Skin of body (tissue), 3 donors: ENCODE measurements at places on chromosomes 13 and 19.
A peak's percentile ranks its signal among the peaks of the same experiment; 100 is the strongest.

DNA sequence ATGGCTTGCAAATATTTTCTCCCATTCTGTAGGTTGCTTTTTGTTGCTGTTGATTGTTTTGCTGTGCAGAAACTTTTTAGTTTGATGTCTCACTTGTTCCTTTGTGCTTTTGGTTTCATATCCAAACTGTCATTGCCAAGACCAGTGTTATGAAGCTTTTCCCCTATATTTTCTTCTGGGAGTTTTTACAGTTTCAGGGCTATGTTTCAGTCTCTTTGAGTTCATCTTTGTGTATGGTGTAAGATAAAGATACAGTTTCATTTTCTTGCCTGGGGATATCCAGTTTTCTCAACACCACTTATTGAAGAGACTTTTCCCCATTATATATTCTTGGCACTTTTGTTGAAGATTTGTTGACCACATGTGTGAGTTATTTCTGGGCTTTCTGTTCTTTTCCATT lies 139.9 kb downstream of the MRPL57 start:
- DNase-seq: no peak

- no peak for DNase-seq
Observed at GRCh38 chr13:27194895-27195764, 23.5 kb upstream of the USP12 start.

- DNase-seq: no peak
Observed at GRCh38 chr13:50855681-50856080, 12.2 kb upstream of the DLEU7 start.

- no peak for DNase-seq
Observed at GRCh38 chr19:4707956-4708650, 15.5 kb downstream of the DPP9 start.

DNA sequence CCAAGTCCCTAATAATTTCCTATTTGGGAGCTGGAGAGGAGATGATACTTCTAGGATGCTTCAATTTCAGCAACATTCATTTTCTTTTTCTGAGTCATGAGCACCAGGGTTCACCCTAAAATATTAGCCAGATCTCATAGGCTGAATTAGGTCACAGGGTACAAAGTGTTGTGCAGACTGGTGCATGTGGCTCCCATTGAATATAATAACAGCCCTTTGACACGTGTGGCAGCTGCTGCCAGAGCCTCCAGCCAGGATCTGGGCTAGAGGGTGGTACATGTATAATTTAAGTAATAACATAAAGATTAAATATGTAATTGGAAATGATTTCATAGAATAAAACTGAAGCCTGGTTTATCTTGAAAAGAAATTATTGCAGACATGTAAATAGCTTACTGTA lies 244.9 kb downstream of the ATP8A2 start:
- no peak for DNase-seq

DNA sequence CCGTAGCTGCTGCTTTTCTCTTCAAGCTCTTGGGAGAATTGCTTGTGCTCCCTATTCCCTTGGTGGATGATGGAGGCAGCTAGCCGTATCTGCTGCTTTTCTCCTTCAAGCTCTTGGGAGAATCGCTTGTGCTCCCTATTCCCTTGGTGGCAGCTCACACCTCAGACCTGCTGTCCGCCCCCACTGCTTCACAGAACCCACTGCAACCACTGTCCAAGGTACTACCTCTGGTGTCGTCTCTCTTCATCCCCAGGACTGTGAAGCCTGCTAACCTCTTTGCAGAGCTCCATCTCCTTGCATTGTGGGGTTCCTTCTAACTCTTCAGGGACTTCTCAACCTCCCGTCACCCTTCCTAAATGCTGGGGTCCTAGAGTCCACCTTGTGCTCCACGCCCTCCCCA lies 4.6 kb upstream of the ERVK3-1 start:
- DNase-seq: no peak

- DNase-seq: no peak
Observed at GRCh38 chr19:54319049-54319448, 6.1 kb upstream of the LILRA5 start.

DNA sequence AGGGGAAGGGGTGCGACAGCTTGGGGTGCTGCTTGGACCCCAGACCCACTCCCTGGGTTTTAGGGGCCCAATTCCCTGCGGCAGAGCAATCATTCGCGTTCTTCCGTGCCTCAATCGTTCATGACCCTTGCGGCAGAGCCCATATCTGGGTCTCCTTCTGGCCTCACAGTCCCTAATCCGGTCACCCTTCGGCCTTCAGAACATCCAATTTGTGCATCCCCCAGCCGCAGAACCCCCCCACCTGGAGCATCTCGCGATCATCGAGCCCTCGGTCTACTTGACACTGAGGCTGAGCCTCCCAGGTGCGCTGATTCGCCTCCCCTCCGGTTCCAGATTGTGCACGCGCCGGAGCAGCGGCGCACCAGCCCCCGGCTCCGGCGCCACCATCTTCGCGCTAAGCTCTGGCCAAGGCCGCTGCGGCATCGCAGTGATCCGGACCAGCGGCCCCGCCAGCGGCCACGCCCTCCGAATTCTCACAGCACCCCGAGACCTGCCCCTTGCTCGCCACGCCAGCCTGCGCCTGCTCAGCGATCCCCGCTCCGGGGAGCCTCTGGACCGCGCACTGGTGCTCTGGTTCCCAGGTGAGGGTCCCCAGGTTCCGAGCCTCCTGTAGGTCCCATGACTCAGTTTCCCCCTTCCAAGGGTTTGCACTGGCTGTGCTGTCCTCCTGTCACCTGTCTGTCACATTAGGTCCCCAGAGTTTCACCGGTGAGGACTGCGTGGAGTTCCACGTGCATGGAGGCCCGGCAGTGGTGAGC lies 501 bp downstream of the GTPBP3 start:
- DNase-seq: no peak

- DNase-seq: no peak
Observed at GRCh38 chr13:64709079-64709478, 2521.1 kb downstream of the PCDH9 start.

DNA sequence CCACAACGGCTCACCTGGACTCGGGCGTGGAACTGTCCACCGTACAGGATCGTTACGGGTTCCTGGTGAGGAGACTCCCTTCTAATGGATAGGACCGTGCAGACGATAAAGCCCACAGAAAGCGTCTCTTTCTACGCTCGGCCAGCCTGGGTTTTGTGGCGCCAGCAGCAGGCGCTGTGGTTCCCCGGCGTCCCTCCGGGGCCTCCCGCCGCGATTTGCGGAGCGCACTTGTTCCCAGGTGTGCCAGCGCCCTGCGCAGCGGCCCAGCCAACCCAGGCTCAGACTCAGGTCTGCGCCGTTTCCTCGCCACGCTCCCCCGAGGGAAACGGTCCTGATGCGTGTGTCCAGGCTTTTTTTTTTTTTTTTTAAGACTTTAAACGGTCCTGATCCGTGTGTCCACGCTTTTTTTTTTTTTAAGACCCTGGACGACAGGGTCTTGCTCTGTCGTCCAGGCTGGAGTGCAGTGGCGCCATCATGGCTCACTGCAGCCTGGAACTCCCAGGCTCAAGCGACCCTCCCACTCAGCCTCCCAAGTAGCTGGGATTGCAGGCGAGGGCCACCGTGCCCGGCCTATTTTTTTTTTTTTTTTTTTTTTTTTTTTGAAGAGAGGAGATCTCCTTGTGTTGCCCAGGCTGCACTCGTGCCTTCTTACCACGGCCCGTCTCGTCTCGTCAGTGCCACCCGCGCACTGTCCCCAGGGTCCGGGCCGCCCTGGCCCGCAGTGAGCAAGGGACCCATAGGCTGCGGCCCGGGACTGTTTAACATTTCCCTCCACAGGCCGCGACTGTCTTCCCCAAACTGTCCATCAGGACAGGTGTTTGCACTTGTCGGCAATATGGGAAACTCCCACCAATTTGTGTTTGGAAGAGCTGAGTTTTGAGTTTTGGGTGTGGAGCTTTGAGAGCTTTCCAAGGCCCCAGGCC lies 23.8 kb downstream of the GJA3 start:
- DNase-seq: no peak

DNA sequence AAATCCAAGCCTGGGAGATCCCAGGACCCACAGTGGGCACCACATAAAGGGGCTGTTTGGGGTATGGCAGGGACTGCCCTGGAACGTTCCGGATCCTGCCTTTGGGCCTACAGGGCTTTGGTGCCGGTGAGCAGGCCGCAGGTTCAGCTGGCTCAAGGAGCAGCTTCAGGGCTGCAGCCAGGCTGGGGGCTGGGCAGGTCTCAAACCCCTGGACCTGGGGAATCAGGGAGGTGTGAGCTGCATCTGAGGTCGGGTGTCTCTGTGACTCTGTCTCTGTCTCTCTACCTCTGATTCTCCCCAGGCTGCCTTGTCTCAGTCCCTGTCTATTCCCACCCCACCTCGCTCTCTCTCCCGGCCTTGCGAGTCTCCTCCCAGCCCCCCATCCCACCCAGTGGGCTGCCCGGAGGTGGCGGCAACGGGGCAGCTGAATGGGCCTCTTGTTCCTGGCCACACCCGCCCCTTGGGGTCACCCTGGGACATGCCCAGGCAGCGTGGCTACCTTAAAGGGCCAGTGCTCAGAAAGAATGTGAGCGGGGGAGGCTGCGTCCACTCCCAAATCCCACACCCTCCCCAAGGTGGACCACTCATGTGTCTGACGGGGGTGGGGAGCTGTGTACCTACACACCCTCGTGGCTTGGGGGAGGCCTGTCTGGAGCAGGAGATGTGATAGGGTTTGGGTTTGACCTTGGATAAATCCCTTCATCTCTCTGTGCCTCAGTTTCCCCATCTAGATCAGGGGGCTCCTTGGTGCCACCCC lies 31.1 kb downstream of the NFIC start:
- no peak for DNase-seq

- no peak for DNase-seq
Observed at GRCh38 chr13:100933841-100934240, 259.2 kb upstream of the TMTC4 start.

GRCh38 chr13:37947419-37948140 lies 78.0 kb upstream of the TRPC4 start:
- DNase-seq: no peak

- DNase-seq: no peak
Observed at GRCh38 chr13:42615691-42616090, 41.7 kb downstream of the TNFSF11 start.

- no peak for DNase-seq
Observed at GRCh38 chr19:47520343-47520806, 5.5 kb upstream of the NAPA start.

DNA sequence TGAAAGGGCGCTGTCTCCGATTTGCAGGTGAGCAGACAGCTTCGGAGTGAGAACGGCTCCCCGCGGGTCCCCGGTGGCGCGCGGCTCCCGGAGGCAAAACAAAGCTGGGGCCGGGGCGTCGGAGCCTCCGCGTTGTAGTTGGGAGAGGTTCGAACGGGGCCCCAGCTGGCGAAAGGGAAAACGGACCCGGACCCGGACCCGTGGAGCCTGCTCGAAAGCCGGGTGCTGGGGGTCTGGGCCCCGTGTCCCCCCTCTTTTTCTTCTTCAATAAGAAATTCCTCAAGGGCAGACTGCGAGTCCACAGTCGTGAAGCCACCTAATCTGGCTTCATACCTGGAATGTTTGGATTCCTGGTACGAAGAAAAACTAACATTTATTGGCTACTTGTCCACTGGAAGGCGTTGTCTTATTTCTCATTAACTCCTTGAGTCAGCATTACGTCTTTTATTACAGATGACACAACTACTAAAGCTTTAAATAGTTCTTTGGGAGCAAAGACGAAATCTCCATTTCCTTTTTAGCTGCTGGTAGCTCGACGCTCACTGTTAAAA lies 632 bp upstream of the MTIF3 start:
- DNase-seq: peak; percentile 39

DNA sequence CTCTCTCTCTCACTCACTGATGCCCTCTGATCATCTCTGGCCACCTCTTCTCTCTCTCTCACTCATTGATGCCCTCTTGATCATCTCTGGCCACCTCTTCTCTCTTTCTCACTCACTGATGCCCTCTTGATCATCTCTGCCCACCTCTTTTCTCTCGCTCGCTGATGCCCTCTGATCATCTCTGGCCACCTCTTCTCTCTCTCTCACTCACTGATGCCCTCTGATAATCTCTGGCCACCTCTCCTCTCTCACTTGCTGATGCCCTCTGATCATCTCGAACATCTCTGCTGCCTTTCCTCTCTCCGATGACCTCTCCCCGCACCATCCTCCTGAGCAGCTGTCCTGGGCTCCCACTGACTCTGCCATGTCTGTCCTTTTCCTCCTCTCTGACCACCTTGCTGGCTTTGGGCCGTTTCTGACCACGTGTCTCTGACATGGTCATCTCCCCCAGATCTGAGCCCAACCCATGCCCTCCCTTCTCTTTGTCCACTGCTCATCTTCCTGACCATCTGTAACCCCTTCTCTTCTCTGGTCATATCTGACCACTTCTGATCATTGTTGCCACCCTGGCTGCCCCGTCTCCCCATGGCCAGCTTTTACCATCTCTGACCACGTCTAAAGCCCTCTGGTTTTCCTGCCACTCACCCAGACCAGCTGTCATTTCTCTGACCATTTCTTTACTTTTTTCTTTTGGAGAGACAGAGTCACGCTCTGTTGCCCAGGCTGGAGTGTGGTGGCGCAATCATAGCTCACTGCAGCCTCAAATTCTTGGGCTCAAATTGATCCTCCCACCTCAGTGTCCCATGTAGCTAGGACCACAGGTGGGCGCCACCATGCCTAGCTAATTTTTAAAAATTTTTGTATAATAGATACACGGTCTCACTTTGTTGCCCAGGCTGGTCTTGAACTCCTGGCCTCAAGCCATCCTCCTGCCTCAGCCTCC lies 2.4 kb downstream of the LRFN3 start:
- no peak for DNase-seq

DNA sequence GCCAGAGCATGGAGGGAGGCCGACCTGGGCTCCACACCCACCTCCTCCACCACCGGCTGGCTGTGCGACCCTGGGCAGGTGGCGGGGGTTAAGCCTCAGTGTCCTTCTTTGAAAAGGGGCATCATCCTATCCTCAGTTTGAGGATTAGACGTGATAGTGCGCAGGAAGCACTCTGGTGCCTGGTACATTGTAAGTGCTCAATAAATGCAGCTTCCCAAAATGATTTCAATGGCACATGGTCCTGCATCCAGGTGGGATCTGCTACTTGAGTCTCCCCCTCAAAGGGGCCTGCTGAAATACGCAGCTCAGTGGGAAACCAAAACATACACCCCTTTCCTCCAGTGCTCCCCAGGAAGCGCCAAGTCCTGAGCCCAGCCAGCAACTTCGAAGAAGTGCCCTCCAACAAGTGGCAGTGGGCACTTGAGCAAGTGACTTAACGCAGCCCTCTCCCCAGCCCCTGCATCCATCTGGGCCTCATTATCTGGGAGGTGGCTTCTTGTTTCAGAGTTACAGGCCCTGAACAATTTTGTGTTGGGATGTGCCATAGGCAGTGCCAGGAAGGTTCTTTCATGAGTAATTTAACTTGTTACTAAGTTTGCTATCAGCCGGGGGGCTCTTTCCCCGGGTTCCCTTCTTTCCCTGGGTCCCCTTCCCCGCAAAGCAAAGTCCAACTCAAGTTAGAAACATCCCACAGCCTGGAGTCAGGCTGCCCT lies 17.9 kb downstream of the ACTN4 start:
- no peak for DNase-seq

- DNase-seq: no peak
Observed at GRCh38 chr19:814152-815078, 7.3 kb downstream of the PLPPR3 start.

DNA sequence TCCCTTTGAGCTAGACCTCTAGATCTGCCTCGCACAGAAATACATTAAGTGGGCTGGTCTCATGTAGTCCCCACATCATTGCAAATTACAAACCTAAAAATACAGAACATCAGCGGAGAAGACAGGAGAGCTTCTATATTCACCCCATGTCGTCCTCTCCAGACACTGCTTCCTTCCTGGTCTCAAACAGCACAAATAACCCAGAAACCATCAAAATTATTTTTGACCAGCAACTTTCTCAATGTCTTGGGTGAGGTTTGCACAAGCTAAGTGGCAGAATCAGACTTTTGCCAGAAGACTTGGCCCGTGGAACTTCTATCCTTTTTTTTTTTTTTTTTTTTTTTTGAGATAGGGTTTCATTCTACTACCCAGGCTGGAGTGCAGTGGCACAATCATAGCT lies 28.2 kb downstream of the CLEC17A start:
- DNase-seq: no peak
